Right atrium auricular region (tissue), 2 donors: ENCODE measurements at places on chromosomes 5 and 9.

- no peak overlapping the region for H3K27ac ChIP-seq
- DNase-seq: no peak
- no peaks in the 10 kb centered on the region for H3K36me3 ChIP-seq
- no peak overlapping the region for H3K4me3 ChIP-seq
- no peaks in the 10 kb centered on the region for H3K4me1 ChIP-seq
- no peaks in the 10 kb centered on the region for H3K27me3 ChIP-seq
Measured at GRCh38 chr5:142059304-142059940, 46.6 kb upstream of the GNPDA1 start.

GRCh38 chr5:88929385-88929784 is 46.4 kb upstream of the MEF2C start:
- H3K4me3 ChIP-seq: no peak overlapping the region
- no peak for DNase-seq
- no peaks in the 10 kb centered on the region for H3K4me1 ChIP-seq
- H3K36me3 ChIP-seq: no peaks in the 10 kb centered on the region
- H3K27me3 ChIP-seq: no peaks in the 10 kb centered on the region
- H3K27ac ChIP-seq: no peak overlapping the region

GRCh38 chr9:129422843-129423192 is 198.1 kb downstream of the C9orf50 start:
- DNase-seq: no peak
- no peaks in the 10 kb centered on the region for H3K4me1 ChIP-seq
- H3K27ac ChIP-seq: no peak overlapping the region
- H3K36me3 ChIP-seq: no peaks in the 10 kb centered on the region
- no peak overlapping the region for H3K4me3 ChIP-seq

DNA sequence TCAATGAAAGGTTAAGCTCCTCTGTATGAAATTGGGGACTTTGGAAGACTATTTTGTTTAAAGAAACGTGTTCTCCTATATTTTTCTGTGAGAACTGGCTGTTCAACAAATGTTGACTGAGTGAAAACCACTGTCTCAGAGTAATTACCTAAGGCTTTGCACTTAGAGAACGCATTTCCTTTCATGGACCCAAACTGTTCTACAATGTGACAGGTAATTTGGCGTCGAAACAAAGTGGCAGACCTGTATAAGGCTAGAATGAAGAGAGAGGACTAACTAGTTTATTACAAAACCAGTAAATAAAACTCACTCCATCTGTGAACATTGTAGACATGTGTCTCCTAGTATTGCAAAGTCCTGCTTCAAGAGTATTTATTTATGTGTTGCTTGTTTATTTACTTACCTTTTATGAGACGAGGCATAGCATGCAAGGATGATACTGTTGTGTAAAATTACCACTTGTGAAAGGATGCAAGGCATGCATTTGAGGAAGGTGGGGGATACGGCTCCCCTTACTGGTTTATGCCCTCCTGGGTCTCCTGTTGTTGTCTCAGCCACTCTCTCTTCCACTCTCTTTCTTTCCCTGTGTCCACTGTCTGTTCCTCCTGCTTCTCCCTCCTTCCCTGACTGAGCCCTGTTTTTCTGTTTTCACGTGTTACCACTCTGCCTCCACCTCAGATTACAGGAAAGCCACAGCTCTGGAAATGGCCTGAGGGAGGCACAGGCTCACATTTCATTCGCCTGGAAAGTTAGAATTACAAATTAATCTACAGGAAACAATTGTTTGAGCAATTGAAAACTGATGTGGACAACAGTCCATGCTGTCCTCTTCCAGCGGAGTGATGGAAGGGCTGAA is 444.0 kb upstream of the ZNF608 start:
- H3K36me3 ChIP-seq: no peaks in the 10 kb centered on the region
- H3K4me1 ChIP-seq: no peaks in the 10 kb centered on the region
- H3K27me3 ChIP-seq: no peaks in the 10 kb centered on the region
- DNase-seq: no peak
- no peak overlapping the region for H3K4me3 ChIP-seq
- peak overlapping the region; percentile 69 for H3K27ac ChIP-seq

- no peaks in the 10 kb centered on the region for H3K27me3 ChIP-seq
- no peak for DNase-seq
- H3K4me3 ChIP-seq: no peak overlapping the region
- no peaks in the 10 kb centered on the region for H3K4me1 ChIP-seq
- H3K27ac ChIP-seq: no peak overlapping the region
- no peaks in the 10 kb centered on the region for H3K36me3 ChIP-seq
Measured at GRCh38 chr5:170591054-170591453, 87.2 kb downstream of the KCNIP1 start.
